ENCODE measurements at places on chromosomes 7 and 10. TPM values are rescaled to one million over a fixed set of nuclear protein-coding genes. Genes with fewer than 3 reads are reported as not detected.

Gene C1QL3
- 0.21 TPM for total RNA-seq

Gene NPVF
- total RNA-seq = not detected

Gene SLC16A12
- total RNA-seq = not detected

Gene ANTXRL
- total RNA-seq = not detected

Gene FRG2B
- not detected for total RNA-seq

Gene GNAT3
- not detected for total RNA-seq

Gene CDNF
- 0.62 TPM for total RNA-seq

Gene CACNA2D1
- total RNA-seq = not detected

Gene ADAM22
- 1.7 TPM for total RNA-seq

Gene STEAP2
- not detected for total RNA-seq

Gene HOXA3
- total RNA-seq = not detected
